Bone marrow (tissue), 2 donors: ENCODE measurements at places on chromosomes 6 and 20.

GRCh38 chr6:124694139-124694705 is 268.0 kb upstream of the RNF217 start:
- DNase-seq: no peak

DNA sequence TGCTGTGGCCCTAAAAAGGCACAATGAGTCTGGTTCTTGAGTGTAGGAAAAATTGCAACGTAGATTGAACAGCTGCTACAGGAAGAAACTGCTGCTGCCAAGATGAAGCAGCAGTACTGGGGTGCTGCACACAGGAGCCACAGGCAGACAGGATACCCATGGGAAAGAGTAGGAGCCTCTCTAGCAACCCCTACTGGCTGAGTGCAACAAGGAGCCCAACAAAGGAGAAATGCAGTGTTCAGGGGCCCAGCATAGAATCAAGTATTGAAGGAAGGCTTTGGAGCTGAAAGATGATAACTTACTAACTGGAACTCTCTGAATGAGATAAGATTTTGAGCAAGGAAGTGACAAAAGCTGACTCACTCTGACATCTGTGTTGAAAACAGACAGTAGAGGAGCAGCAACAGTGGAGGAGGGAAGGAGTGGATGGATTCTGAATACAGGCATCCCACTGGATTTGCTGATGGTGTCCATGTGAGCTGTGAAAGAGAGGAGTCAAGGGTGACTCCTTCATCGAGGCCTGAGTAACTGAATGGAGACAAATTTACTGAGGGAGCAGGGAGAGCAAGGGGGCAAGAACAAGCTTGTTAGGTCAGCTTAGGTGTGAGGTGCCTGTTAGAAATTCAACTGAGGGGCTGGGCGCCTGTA is 534.7 kb upstream of the JARID2 start:
- peak; percentile 95 for DNase-seq

DNA sequence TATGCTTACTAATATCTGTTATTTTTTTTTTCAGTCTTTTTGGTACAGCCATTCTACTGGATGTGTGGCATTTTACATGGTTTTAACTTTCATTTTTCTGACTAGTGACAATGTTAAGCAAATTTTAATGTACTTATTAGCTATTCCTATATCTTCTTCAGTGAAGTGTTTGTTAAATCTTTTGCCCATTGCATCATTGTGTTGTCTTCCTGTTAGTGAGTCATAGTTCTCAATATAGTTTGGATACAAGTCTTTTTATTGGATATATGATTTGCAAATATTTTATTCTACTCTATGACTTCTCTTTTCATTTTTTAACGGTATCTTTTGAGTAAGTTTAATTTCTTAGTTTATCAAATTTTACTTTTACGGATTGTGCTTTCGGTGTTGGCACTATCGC is 519.4 kb downstream of the CDKAL1 start:
- no peak for DNase-seq

- no peak for DNase-seq
These were observed 45.9 kb downstream of the INSM1 start for GRCh38 chr20:20413810-20414281.

- peak; percentile 63 for DNase-seq
These were observed 39.8 kb upstream of the SLCO4A1 start for GRCh38 chr20:62602550-62602949.

DNA sequence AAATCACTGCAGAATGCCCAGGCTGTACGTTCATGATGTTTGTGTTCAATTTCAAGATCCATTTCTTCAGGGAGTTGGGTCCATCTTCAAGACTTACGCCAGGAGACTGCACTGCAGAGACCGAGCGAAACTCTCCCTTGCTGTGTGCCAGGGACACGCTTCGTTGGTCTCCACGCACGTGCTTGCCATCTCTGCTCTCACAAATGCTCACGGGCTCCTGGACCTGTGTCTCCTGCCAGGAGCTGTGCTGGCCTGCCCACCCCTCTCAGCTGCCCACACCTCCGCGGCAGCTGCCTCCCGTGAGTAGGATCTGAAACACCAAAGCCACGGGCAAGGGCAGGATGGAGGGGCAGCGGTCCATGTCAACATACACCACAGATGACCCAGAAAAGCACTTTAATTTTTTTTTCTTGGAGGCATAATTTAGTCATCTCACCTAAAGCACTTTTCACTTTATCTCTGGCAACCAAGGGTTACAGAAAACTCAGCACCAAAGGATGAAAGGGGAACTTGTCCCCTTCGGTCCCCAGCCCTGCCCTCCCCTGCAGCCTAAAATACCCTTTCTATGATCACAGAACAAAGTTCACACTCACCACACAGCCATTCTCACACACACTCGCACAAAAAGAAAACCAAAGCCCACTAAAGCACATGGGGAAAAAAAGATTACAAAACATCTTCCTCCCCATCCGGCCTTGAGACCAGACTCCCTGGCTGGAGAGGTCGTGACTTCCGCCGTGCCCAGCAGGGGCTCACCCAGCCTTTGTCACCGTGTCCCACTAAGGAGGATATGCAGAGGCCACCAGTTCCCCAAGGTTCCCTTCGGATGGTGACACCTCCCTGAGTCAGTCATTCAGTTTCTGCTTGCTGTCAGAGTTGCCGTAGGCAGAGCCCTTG is 137.9 kb downstream of the AGPAT4 start:
- no peak for DNase-seq

- no peak for DNase-seq
These were observed 70.2 kb downstream of the RIN2 start for GRCh38 chr20:19828232-19828631.

GRCh38 chr6:140893432-140893831 is 1239.3 kb upstream of the GJE1 start:
- no peak for DNase-seq

GRCh38 chr20:7333841-7334240 is 566.4 kb downstream of the BMP2 start:
- no peak for DNase-seq

DNA sequence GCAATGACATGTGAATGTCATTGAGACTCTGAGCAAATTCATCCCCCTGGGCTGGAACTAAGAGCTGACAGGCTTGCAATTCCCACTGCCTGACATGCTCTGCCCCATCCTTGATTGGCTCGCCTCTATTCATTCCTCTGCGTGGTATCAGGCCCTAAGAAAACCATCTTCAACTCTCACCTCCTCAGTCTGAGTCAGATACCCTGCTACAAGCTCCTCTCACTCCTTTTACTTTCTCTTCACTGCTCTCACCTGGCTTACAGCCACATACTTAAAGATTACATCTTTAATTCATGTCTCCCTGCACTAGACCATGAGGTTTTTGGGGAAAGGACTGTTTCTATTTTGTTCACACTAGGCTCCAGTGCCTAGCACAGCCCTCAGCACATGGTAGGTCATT is 131.6 kb downstream of the KIF6 start:
- DNase-seq: no peak

DNA sequence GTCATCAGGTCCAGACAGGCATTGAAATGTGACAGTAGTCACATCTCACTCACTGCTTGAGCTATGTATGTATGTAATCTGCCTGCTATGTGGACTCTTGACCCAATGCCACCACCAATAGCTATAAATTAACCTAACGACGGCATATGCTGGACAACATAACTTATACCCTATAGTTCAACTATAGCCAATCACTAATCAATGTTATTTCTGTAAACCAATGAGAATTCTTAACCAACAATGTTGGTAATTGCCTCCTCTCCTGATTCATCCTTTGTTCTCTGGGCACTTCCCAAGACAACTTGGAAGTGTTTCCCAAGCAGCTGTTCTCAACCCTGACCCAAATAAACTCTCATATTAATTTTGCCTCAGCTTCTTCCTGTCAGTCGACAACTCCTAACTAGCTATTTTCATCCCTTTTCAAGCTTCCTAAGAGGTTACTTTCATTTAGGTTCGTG is 24.1 kb upstream of the SERPINB1 start:
- no peak for DNase-seq

DNA sequence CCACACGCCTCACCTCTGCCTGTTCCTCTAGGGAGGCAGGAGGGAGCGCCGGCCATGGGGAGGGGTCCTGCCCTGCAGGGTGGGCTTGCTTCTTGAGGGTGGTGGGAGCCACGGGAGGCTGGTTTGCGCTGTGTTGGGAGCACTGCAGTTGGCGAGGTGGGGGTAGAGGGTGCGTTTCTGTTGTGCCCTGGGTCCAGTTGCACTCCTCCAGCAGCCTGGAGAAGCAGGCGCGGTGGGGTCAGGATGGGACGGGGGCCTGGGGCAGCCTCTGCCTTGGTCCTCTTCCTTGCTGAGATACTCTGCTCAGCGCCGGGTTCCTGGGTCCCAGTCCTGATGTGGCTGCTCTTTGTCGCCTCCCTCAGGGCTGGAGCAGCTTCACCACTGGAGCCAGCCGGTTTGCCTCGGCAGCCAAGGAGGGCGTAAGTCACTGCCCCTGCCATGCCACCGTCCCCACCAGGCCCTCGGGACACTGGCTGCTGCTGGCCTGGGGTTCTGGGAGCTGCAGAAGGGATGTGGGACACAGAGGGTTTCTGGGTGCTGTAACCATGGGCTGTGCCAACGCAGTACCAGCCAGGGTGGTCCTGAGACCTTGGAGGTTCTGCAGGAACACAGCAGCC is 8.4 kb downstream of the ARFGAP1 start:
- DNase-seq: no peak

DNA sequence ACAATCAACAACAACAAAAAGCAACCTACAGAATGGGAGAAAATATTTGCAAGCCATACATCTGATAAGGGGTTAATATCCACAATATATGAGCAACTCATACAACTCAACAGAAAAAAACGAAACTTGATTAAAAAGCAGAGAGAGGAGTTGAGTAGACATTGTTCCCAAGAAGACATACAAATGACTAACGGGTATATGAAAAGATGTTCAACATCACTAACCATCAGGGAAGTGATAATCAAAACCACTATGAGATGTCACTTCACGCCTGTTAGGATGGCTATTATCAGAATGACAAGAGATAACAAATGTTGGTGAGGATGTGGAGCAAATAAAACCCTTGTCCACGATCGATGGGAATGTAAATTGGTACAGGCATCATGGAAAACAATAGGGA is 145.9 kb downstream of the NRN1 start:
- DNase-seq: no peak

DNA sequence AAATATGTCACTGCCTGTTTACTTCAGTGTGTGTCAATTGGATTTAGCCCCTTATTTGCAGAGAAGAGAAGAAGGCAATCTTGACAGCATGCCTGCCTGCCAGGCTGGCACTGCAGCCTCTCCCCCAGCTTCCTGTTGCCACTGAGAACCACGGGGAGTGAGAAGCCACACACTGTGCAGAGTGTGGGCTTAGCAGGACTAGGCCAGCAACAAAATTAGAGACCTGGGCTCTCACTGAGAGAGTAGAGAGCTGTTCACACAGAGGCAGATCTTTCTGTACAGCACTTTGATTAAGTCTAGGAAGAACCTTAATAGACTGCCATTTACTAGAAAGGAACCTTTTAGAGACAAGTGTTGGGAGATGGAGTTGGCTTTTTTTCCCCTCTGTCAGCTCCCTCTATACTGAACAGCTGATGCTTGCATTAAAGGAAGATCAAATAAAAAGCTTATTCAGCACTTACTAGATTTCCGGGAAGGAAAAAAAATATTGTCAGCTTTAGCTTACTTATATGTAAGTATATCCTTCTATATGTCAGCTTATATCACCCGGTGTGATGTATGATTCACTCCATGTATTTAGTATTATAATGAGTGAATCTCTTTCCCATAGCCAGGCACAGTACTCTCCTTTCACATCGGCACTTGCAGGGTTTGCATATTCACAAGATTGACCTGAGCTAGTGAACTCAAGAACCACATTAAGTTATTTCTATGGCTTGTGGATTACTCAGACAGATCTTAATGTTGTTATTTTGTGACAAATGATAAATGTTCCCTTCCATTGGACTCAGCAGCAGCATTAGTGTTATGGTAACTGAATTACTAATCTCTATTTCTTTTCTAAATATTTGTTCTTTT is 851.0 kb upstream of the EPHA7 start:
- DNase-seq: no peak
